GF-D8 (cell line): ENCODE measurements at places on chromosomes 5 and 9.

- no peak for DNase-seq
Measured at GRCh38 chr9:27554712-27555111, 18.6 kb downstream of the C9orf72 start.

GRCh38 chr9:86589730-86590129, 235.5 kb upstream of the TUT7 start:
- no peak for DNase-seq

GRCh38 chr9:1927546-1927945, 87.6 kb upstream of the SMARCA2 start:
- DNase-seq, result no peak

DNA sequence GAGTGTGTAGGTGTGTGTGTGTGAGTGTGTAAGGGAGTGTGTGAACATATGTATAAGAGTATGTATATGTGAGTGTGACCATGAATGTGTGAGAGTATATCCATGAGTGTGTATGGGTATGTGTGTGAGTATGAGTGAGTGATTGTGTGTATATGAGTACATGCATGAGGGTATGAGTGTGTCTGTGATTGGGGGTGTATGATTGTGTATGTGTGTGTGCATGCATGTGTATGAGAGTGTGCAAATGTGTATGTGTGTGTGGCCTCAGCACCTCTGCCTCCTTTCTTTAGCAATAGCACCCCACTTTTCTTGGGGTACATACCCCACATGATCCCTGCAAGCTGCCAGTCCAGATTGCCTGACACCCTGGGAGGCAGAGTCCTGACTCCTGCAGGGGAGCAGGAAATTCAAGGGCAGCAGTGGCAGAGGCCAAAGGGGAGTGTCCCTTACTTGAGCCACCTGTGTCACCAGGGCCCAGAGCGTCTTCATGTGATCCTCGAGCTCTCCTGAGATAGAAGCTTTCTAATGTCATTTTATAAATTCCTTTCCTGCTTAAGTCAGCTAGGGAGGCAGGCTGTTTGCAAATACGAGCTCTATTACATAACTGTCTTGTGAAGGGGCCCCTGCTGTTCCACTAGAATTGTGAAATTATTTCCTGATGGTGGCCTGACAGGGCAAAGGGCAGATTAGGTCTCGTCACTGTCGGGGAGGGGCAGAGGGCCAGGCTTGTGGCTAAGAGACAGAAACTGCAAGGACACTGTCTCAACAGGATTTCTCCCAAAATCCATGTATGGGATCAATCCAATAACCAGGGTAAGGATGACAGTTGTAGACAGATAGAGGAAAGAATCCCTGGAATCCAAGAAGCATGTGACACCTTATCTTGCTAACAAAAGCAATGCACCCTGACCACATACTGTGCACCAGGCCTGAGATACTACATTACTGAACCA, 389.1 kb downstream of the GADD45G start:
- peak; percentile 96 for DNase-seq

DNA sequence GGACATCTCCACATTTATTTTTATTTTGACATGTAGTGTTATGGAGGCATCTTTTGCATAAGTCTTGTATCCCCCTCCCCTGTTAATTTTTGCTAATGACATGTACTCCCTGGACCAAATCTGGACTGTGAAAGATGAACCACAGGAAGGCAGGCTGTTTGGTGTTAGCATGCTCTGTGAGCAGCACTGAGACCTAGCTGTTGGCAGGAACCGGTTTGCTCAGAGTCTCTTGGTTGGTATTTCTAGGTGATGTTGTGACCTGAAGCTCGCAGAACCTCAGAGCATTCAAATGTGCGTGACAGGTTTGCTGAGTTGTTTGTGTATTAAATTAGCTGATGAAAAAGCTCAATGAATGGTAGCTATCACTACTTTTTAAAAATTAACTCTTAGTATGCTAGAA, 53.6 kb upstream of the PHF2 start:
- DNase-seq, result no peak

- DNase-seq, result no peak
Measured at GRCh38 chr5:155053501-155053900, 39.9 kb downstream of the KIF4B start.

- peak; percentile 77 for DNase-seq
Measured at GRCh38 chr9:87516222-87516925, 18.7 kb downstream of the DAPK1 start.

DNA sequence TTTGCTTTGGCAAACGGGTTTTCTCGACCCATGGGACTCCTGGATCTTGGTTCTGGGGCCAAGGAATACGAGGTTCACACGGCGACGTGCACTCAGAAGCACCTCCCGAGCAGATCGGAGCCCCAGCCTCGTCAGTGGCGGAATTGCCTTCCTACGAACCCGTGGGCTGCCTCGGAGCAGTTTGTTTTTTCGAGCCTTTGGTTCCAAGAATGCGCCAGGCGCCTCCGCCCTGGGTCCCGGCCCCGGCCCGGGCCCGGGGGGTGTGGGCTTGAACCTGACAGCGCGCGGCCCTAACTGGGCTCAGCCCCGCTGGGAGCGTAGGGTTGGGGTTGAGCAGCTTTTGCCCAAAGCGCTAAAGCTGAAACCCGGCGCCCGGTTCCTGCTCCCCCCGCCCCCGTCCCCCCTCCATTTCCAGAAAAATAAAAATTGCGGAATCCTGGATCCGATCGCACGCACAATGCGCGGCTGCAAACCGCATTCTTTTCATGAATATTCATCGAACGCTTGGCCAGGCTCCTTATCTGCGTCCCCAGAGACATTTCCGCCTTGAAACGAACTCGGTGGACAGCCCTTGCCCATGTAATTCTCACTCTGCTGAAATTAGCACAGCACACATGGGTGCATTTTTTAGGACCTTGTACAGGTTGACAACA, 1.0 kb downstream of the BASP1 start:
- no peak for DNase-seq

DNA sequence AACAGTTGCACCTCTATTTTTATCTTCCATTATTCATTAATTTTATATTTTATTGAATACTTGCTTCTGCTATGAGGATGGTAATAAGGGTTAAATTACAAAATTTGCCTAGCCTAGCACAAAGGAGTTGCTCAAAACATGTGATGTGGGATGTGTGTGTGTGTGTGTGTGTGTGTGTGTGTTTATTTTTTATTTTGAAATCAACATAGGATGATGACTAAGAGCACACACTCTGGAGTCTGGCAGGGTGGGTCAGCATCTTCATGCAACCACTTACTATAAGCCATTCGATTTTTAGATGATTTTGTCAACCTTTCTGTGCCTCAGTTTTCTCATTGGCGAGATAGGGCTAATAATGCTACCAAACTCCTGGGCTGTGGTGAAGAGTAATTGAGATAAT, 57.7 kb upstream of the MAMDC2 start:
- DNase-seq, result no peak
